NCI-H187 treated with DMSO at 0.1 percent for 48 hours (cell line): ENCODE measurements at places on chromosomes 3 and 15.

- DNase-seq, result no peak
Observed at GRCh38 chr3:97658668-97659285, 105.8 kb upstream of the ARL6 start.

DNA sequence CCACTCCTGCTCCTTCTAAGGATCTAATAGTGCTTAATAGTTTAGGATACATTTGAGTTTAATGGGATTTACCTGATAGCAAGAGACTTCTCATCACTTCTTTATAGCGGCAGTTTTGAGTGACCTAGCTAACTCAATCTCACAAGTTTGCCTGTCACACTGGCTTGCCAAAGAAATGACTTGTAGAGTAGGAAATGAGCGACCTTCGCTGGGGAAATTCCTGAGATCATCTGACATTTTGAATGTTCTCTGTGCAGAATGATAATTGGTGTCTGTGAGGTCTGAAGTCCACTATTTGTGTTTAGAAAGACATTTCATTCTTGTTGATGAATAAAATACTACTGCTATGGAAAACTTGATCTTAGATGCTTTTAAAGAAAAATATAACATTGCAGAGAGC lies 30.3 kb downstream of the SUCLG2 start:
- DNase-seq, result no peak

- no peak for DNase-seq
Observed at GRCh38 chr3:17050071-17050470, 165.3 kb downstream of the PLCL2 start.

- DNase-seq, result no peak
Observed at GRCh38 chr15:100863796-100864267, 15.8 kb upstream of the ALDH1A3 start.

- no peak for DNase-seq
Observed at GRCh38 chr3:50587806-50588758, 18.8 kb downstream of the HEMK1 start.

GRCh38 chr15:62591842-62592838 lies 427.1 kb upstream of the C2CD4B start:
- no peak for DNase-seq

GRCh38 chr3:66938338-66938963 lies 59.7 kb upstream of the KBTBD8 start:
- no peak for DNase-seq
